ENCODE measurements at places on chromosomes 3 and 15.

DNA sequence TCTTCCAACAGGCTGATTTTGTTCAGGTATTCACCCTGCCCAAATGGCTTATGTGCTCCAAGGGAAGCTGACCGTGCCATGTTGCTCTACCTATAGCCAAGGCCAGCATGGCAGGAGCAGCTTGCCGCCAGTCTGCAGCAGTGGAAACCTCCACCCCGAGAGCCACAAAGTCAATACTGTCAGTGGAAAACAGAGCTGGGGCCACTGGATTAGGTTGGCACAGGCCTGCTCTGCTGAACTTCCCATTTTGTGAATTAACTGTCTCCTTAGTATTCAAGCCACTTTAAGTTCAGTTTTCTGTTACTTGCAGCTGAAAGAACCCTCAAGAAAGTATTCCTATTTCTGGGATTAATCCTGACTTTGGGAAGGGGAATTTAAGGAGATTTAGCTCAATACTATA is 63.8 kb upstream of the XCR1 start:
- no peak for DNase-seq

DNA sequence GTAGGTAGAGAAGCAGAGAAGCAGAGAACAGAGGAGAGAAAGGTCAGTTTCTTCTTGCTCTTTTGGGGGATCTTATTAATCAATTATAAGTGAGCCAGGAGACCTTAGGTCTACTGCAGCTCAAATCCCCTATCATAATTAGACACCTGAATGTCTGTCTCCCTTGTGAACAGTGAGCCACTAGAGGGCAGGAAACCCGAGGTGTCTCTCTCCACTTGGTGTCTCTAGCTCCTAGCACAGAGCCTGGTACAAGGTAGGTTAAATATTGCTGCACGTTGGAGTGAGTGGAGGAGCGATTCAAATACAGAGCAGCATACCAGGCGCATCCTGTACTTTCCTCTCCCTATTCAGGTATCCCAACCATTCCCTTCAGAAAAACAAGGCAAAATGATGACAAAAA is 2.0 kb upstream of the ST8SIA2 start:
- DNase-seq = no peak

DNA sequence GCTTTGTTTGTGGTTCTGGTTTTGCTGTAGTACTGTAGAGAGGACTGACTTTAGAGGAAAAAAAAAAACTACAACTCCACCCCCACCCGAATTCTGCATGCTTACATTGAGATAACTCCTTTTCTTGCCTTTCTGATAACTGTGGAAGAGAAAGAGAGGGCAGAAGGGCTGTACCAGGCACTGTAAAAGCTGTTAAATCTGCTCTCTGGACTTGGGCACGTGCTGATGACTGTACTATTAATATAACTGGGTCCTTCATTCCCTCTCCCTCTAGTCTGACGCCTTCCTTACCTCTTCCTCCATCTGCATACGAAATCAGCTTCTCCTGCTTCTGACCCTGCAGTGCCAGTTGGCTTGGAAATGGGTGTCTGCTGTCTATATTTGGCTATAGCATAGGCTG is 15.0 kb downstream of the MAPKBP1 start:
- no peak for DNase-seq

GRCh38 chr3:148197061-148197460 is 500.6 kb upstream of the AGTR1 start:
- DNase-seq = no peak

DNA sequence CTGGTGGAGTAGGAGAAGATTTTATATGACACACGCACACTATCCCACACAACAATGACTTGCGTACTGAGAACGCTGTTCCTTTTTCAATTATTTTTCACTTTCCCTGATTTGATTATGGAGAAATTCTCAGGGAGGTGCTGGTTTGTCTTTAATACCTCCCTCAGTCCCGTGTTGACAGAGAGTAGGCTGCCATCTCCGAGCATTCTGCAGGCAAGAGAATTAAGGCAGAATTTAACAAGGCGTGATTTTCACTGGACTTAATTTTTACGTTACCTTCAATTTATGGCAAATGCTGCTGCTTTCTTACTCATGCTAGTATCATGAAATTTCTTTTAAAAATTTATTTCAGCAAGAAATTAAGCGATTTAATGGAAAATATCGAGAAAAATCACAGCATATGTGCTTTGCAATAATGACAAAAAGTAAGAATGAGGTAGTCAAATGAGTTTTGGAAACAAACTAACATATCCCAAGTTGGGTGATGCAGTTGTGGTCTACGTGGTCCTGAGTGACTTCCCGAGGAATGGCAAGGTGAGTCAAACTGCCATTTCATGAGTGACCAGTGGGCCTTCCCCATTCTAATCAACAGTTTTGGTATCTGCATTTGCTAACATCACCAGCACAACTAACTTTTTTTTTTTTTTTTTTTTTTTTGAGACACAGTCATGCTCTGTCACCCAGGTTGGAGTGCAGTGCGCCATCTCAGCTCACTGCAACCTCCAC is 16.9 kb downstream of the DNASE1L3 start:
- DNase-seq = no peak

GRCh38 chr3:149506540-149506939 is 32.0 kb downstream of the TM4SF4 start:
- DNase-seq = no peak

DNA sequence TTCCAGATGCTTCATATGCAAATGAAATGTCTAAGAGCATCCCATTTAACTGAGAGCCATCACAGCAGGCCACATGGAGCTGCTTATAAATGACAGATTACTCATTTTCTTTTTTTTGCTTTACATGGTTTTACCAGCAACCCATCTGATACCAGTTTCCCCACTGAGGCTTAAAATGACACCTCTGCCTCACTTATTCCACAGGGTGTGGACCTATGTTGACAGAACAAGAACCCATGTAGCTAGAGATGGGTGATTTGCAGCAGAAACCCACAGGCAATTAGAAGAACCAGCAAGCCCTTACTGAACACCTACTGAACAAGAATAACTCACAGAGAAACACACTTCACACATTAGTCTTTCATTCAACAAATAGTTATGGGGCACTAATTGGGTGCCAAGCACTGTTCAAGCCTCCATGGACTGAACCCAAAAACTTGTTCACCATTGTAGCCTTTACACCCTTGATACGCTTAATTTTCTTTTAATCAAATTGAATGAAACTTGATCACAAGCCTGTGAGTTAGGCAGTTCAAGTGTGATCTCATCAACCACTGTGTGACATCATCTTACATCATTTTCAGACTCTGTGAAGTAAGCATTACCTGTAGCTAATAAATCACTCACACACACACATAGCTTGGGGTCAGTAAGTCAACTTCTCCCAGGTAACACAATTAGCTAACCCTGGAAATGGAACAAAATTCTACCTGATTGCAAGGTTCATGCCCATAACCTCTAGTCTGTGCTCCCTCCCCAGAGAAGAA is 45.4 kb downstream of the MAGI1 start:
- no peak for DNase-seq

DNA sequence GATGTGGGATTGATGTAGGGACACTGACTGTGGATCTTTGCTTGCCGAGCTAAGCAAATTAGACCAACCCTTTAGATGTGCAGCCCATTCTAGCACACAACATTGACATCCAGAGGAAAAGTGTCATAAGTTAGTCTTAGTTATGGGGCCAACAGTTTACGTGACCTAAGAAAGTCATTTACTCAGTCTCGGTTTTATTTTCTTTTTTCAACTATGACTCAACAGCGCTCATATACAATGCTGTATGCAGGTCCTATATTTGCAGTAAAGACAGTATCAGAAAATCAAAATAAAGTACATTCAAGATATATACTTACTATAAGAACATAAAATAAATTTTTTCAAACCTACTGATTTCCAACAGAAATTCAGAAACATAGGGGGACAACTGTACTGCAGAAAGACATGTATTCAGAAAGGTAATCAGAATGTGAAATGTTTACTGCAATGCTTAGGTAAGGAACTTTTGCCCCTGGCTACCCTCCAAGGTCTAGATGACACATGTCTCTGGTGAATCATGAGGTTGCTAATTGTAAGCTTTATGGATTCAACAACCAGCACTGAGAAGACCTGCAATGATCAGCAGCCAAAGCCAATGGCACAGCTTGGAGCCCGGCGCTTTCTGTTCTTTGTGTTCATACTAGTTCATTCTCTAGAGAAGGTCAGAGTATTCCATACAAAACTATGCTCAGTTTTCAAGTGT is 317.5 kb upstream of the CNTN6 start:
- DNase-seq = no peak

GRCh38 chr3:122797291-122797690 is 2.4 kb downstream of the SLC49A4 start:
- DNase-seq = no peak

DNA sequence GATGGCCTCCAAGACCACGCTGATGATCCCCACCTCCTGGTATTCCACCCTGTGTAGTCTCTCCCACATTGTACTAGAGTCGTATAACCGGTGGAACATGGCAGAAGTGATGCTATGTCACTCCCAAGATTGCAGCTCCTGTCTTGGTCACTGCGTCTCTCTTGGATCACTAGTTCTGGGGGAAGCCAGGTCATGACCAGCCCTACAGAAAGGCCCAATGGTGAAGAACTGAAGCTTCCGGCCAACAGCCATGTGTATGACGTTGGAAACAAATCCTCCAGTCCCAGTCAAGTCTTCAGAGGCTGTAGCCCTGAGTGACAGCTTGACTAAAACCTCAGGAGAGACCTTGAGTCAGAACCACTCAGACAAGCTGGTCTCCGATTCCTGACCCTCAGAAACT is 61.9 kb upstream of the FNDC3B start:
- no peak for DNase-seq

DNA sequence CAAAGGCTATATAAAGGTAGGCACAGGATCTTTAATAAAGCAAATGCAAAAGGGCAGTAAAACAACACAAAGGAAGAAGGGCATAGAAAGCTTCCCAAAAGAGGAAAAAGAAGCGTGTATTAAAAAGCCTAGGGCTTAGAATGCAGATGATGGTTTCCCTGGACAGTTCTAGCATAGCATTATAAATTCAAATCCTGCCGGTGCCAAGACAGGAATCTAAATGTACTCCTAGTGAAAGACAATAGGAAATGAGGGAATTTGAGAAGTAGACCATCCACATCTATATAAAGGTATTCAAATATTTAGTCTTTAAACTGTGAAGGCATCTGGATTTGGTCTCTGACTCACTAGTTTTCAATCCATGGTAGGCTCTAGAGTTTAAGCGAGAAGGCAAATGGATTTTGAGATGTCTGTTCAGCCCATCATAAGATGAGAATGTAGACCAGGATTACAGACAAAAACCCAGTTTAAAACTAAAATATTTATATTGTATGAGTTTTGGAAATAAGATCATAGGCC is 431.8 kb downstream of the TBL1XR1 start:
- no peak for DNase-seq

DNA sequence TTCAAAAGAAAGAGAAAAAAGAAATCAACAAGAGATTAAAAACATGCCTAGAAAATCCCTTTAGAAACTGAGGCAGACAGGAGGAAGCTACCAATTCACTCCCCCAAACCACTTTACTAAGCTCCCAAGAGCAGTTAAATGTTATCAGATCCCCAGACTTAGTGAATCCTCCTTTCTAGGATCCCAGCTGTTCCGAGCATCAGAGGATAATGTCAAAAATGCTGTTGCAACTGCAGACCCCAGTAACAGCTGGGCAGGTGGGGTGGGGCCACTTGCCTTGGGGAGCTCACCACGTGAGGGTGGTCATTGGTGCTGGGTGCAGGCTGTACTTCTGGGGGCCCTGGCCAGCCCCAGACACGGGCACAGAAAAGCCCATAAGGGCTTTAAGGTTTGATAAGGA is 9.1 kb downstream of the POMGNT2 start:
- no peak for DNase-seq

GRCh38 chr3:124281453-124282316 is 289.8 kb upstream of the ROPN1 start:
- no peak for DNase-seq

DNA sequence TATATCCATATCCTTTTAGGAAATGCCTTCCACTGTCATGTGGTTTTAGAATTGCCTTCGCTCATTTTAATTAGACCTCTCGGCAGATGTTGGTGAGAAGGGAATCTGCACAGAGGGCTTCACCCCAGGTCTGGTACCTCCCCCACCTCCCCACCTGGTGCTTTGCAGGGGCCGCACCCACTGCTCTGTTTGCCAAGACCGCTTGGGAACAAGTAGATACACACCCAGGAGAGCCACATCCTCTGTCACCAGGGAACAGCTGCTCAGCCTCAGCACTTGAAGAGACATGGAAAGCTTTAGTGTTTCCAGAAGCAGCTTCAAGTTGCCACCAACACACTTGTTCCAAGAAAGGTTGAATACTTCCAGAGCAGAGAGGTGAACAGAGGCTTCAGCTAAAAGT is 21.8 kb downstream of the LRRC31 start:
- no peak for DNase-seq

- DNase-seq = no peak
Measured at GRCh38 chr3:128495435-128495970, 2.5 kb upstream of the GATA2 start.

DNA sequence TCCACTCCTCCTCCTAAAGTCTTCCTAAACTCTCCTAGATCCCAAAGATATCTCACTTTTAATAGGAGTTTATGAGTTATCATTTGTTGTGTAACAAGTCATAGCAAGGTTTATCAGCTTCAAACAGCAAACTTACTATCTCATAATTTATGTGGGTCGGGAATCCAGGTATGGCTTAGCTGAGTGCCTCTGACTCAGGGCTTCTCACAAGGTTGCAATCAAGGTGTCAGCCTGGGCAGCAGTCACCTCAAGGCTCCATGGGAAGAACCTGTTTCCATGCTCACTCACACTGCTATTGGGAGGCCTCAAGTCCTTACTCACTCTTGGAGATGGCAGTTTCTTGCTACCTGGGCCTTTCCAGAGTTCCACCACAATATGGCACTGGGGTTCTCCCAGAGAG is 889.8 kb downstream of the MCTP2 start:
- DNase-seq = no peak

DNA sequence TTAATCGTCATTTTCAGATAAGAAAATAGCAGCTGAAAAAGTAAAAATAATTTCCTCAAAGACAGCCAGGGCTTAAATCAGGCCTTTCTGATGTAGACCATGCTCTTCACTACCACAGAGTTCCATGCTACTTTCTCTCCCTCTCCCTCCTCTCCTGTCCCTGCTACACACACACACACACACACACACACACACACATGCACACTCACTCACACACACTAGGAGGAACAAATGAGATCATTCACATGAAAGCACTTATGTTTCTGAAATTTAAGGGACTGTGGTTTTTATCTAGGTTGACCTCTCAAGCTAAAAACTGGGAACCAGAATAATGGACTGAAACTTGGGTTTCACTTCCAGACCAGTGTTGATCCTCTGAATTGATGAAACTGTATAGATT is 4.1 kb upstream of the PSMA4 start:
- DNase-seq = no peak

- no peak for DNase-seq
Measured at GRCh38 chr3:185313693-185314246, 49.2 kb upstream of the MAP3K13 start.

DNA sequence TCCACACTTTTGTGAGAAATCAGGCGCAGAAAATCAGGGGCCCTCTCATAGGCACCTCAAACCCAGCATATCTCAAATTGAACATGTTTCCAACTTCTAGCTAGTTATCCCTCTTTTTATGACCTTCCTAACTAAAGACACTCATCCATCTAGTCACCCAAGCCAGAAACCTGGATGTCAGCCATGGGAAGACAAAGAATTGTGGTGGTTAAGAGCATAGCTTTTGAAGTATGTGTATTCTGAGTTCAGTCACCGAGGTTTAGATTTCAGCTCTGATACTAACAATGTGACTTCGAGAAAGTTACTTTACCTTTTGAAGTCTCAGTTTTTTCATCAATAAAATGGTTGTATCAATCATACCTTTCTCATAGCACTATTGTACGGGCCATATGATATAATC is 495.5 kb downstream of the NLGN1 start:
- DNase-seq = no peak
